Left kidney (tissue), 8 donors: ENCODE measurements at places on chromosomes 2 and 18. TPM values are rescaled to one million over a fixed set of nuclear protein-coding genes. Genes with fewer than 3 reads are reported as not detected.

Gene MAT2A
- 467 TPM for polyA plus RNA-seq

Gene ACMSD
- 43.9 TPM for polyA plus RNA-seq

Gene UPP2
- polyA plus RNA-seq: 11.2 TPM

Gene LYPD6
- polyA plus RNA-seq: 18.8 TPM

Gene SCN7A
- 18.5 TPM for polyA plus RNA-seq

Gene PTPRM
- 107 TPM for polyA plus RNA-seq
